ENCODE measurements at places on chromosomes 12 and 14.

GRCh38 chr12:4441355-4442335 lies 4.0 kb downstream of the FGF6 start:
- DNase-seq = no peak

DNA sequence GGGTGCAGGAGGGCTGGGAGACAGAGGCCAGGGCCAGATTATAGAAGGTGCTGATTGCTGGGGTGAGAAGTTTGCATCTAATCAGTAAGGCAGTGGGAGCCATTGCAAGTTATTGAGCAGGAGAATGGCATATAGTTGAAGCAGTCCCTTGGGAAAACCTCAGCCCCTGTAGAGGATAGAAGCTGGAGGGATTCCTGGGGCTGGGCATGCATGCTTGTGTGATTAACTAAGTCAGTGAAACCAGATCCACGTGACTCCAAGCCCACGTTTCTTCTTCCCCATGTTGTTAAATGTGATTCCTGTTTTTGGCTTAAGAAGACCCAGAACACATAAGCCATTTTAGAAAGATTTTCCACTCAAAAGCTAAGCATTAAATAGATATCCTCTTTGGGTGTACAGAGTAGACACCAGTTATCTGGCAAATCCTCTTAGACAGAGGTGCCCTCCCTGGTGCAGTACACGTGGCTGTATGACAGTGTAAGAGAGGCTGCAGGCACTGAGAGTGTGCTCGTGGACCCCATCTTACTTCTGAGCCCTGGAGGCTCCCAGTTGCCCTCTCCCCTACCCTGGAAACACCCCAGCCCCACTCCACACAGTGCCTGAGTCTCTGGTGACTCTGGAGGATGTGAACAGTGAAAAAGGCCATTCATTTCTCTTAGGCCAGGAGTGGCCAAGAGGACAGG lies 3.2 kb downstream of the C14orf132 start:
- peak; percentile 71 for DNase-seq

DNA sequence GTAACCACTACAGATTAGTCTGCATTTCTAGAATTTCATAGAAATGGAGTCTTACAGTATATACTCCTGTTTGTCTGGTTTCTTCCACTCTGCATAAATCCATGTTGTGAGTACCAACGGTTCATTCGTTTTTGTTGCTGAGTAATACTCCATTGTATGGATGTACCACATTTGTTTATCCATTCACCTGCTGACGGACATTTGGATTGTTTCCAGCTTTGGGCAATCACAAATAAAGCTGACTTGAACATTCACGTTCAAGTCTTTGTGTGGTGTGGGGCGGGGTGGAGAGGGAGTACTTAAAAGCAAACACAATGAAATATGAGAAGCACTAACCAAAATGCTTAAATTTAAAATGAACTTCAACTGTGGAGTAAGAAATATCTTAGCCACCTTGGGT lies 7.1 kb downstream of the HECTD4 start:
- no peak for DNase-seq

DNA sequence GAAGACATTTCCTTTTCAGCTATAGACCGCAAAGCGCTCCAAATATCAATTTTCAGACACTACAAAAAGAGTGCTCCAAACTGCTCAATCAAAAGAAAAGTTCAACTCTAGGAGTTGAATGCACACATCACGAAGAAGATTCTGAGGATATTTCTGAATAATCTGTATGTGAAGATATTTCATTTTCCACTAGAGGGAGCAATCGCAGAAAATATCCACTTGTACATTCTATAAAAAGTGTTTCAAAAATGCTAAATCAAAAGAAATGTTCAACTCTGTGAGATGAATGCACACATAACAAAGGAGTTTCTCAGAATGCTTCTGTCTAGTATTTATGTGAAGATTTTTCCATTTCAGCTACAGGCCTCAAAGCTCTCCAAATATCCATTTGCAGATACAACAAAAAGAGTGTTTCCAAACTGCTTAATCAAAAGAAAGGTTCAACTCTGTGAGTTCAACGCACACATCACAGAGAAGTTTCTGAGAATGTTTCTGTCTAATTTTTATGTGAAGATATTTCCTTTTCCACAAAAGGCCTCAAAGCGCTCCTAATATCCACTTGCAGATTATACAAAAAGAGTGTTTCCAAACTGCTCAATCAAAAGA lies 643.8 kb upstream of the ALG10B start:
- no peak for DNase-seq

- peak; percentile 93 for DNase-seq
Observed at GRCh38 chr14:63893701-63894458, 41.1 kb downstream of the SYNE2 start.

All from fibroblast of mammary gland (primary cell).